ENCODE measurements at places on chromosomes 2 and 18. TPM values are rescaled to one million over a fixed set of nuclear protein-coding genes. Genes with fewer than 3 reads are reported as not detected.

CFAP210 gene
- total RNA-seq = not detected

ZDBF2 gene
- 2.9 TPM for total RNA-seq

CIDEA gene
- 5.6 TPM for total RNA-seq

LRATD1 gene
- 14.1 TPM for total RNA-seq

SCN2A gene
- total RNA-seq = 0.07 TPM

PROM2 gene
- total RNA-seq = 5.1 TPM

DLX2 gene
- total RNA-seq = 0.12 TPM

TAF4B gene
- 7.1 TPM for total RNA-seq

CNTNAP5 gene
- total RNA-seq = not detected

G6PC2 gene
- total RNA-seq = not detected

NPAS2 gene
- total RNA-seq = 11.0 TPM

MRPL44 gene
- 49.9 TPM for total RNA-seq

KCNG2 gene
- not detected for total RNA-seq

TLX2 gene
- total RNA-seq = not detected

ZBTB7C gene
- under 0.01 TPM for total RNA-seq

L3MBTL4 gene
- 0.65 TPM for total RNA-seq

DSC2 gene
- 12.2 TPM for total RNA-seq

WDR43 gene
- total RNA-seq = 80.2 TPM

GPR55 gene
- total RNA-seq = not detected

TRIM43 gene
- not detected for total RNA-seq

UGT1A3 gene
- not detected for total RNA-seq

TMEM178A gene
- 2.8 TPM for total RNA-seq

COL3A1 gene
- total RNA-seq = 12.5 TPM

ARHGEF33 gene
- total RNA-seq = 0.22 TPM

PLEK gene
- total RNA-seq = not detected

MOGAT1 gene
- not detected for total RNA-seq

LRRTM1 gene
- total RNA-seq = 2.0 TPM

ATP6V1C2 gene
- not detected for total RNA-seq

PRSS56 gene
- total RNA-seq = not detected

PLCD4 gene
- total RNA-seq = 0.58 TPM

MZT2A gene
- 219 TPM for total RNA-seq

CYTIP gene
- 1.3 TPM for total RNA-seq

SOWAHC gene
- 9.2 TPM for total RNA-seq

NEMP2 gene
- 5.1 TPM for total RNA-seq

CCDC102B gene
- total RNA-seq = 0.17 TPM

CENPO gene
- total RNA-seq = 36.5 TPM

DRC1 gene
- not detected for total RNA-seq

CXCR4 gene
- total RNA-seq = 0.17 TPM

CRYGA gene
- total RNA-seq = not detected

PDE1A gene
- total RNA-seq = not detected

VPS54 gene
- 15.3 TPM for total RNA-seq

Measured in epithelial cell of proximal tubule (primary cell).